ENCODE measurements at places on chromosomes 3 and 15. TPM values are rescaled to one million over a fixed set of nuclear protein-coding genes. Genes with fewer than 3 reads are reported as not detected.

DNA sequence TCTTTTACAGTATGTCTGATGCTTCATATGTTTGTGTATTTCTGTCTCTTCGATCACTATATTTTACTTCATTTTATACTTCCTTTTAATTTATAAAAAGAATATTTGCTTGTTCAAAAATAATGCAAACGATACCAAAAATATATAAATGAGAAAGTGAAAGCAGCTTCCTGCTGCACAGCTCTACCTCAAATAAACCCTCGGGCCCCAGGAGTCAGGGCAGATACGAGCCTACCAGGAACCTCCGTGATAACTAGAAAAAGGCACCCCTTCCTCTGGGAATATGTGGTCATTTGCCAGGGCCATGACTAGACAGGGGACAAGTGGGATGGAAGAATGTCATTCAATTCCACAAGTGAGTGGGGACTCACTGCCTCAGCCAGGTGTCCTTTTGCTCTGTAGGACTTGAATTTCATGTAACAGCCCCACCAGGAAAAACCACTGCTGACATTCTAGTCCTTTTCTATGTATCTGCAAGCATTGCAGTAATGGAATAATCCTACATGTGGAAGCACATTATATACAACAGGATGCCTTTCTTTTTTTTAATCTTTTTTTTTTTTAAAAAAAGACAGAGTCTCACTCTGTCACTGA lies 133.3 kb downstream of the SUCLG2 start:
- DNase-seq: no peak

DNA sequence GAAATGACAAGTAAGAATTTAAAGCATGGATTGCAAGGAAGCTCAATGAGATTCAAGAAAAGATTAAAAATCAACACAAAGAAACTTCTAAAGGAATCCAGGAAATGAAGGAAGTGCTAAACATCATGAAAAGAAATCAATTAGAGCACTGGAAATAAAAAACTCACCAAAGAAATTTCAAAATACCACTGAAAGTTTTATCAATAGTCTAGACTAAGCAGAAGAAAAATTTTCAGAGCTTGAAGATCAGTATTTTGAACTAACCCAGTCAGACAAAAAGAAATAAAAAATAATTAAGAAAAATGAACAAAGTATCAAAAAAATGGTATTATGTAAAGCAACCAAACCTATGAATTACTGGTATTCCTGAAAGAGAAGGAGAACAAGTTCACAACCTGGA lies 60.6 kb downstream of the FAM227B start:
- DNase-seq: no peak

Gene DNAH12
- polyA plus RNA-seq: 0.24 TPM

Gene KBTBD13
- 1.1 TPM for polyA plus RNA-seq

- DNase-seq: no peak
Measured at GRCh38 chr3:66106788-66107187, 68.1 kb upstream of the MAGI1 start.

- DNase-seq: no peak
Measured at GRCh38 chr3:51354731-51355615, 30.1 kb upstream of the MANF start.

- no peak for DNase-seq
Measured at GRCh38 chr3:69388241-69388640, 2.4 kb upstream of the FRMD4B start.

GRCh38 chr15:62483814-62484213 lies 318.7 kb upstream of the C2CD4B start:
- DNase-seq: no peak

Gene CASR
- not detected for polyA plus RNA-seq

Gene CTXND1
- 1.0 TPM for polyA plus RNA-seq

Gene MESP2
- 0.48 TPM for polyA plus RNA-seq

GRCh38 chr3:148735597-148735996 lies 37.9 kb downstream of the AGTR1 start:
- no peak for DNase-seq

DNA sequence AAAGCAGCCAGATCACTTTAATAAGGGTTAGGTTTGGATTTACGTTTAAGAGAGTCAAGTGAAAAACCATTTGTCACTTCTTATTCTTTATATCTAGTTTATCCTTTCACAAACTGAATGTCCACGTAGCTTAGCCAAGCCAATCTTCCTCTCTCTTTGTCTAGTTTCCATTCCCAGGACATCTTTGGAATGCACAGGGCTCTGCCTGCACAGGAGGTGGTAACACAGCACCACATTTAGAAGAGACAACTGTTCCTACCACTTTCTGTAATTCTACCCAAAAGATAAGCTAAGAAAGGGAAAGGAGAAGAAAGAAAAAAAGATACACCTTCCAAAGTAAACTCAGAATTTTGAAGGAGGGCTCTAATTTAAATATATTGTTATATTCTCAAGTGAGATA lies 67.9 kb downstream of the IGSF11 start:
- DNase-seq: no peak

Gene SLITRK3
- 0.35 TPM for polyA plus RNA-seq

DNA sequence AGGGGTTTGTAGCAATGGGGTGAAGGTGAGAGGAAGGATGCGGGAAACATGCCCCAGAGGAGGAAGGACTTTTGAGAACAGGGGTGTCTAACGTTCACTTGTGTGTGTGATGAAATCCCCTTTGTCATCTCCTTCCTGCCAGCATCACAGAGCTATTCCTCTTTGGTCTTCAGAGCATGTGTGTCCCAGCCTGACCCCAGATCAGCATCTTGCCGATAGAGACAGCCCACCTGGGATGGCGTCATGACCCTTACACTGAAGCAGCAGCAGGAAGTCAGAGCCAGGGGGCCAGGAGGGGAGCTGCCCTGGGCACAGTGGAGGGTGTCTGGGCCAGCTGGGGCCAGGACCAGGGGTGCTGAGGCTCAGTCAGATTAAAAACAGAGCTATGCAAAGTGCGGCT lies 29.9 kb upstream of the GRIP2 start:
- no peak for DNase-seq

- no peak for DNase-seq
Measured at GRCh38 chr3:145055375-145056076, 1083.9 kb downstream of the DIPK2A start.

GRCh38 chr15:90058308-90058707 lies 44.0 kb downstream of the IDH2 start:
- DNase-seq: no peak

DNA sequence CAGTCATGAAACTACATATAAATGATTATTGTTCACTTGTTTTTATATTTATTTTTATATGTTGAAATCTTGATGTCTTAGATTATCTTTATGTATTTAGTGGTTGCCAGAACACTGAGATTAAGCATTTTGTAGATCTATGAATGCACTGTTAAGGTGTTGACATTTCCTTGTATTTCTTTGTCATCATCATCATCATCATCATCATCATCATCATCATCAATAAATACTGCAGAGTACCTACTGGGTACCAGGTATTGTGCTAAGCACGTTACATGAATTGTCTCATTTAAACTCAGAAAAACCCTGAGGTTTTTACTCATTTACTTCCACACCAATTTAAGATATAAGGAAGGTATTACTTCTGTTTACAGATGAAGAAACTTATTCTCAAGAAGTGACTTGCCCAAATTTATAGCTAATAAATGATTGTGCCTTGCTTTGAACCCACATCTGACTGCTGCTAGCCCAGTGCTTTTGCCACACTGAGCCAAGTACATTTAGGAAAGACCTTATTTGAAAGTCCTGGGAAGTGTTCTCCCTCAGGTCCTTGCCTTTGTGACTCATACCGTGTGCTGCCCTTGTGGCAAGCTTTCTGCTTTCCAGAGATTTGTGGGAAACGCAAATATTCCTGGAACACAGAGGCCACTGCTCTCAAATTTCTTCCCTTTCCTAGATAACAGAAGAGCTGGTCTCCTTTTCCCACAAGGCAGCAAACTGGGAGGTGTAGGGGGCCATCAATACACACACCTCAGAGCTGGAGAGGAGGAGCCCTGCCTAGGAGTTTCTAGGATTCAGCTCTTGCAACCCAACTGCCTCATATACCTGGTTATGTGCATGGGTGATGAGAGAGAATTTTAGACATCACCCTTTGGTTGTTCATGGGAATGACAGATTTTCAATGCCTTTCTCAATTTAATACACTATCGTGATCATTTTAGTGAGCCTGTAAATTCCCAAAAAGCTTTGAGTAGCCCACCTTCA lies 115.4 kb upstream of the C15orf61 start:
- no peak for DNase-seq

Gene TPRG1
- not detected for polyA plus RNA-seq

Gene UCN2
- polyA plus RNA-seq: 0.90 TPM

DNA sequence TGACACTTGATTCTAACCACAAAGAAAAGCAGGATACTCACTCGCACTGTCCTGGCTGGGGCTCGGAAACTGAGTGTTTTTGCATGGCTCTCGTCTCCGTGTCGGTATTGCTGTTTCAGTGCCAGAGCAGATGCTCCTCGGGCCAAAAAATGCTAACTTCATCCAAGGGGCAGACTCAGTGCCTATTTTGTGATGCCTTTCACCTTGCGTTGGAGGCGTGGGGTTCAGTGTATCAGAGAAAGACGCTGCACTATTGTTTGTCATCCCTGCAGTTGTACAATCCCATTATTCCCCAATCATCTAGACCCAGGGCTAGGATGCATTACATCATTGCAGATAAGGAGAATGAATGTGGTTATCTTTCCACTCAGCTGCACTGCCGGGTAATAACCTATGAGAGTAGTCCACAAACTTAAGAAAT lies 1.4 kb downstream of the CACNA2D3 start:
- DNase-seq: no peak

DNA sequence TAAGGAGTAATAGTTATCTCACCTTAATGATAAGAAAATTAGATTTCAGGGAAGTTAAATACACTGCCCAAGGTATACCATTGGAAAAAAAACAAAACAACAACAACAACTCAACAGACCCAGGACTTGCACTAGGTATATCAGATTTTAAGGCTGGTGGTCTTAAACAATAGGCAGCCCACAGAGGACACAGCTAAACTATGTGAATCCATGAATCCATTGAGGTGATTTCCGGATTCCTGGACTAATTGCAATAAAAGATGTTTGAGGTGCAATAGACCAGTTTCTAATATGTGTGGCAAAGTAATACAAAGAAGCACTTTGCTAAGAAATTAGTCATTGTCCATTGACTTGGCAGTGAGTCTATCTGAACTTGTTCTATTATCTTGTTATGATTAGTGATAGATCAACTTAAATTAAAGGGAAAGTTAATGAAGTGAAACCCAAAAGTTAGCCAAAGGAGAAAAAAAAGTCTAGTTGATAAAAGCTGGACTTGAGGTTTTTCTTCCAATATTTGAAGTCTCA lies 60.9 kb upstream of the MAGI1 start:
- DNase-seq: no peak

- peak; percentile 63 for DNase-seq
Measured at GRCh38 chr3:11600501-11601282, 43.0 kb downstream of the VGLL4 start.

Gene ITIH4
- 33.3 TPM for polyA plus RNA-seq

DNA sequence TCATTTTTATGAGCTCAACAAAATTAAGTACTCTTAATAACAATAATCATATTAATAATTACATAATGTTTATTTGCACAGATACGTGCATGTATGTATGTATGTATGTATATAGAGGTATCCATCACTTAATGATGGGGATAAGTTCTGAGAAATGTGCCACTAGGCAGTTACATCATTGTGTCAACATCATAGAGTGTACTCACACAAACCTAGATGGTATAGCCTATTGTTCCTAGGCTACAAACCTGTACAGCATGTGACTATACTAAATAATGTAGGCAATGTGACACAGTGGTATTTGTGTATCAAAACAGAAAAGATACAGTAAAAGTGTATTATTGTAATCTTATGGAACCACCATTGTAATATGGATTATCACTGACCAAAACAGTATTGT lies 874.7 kb upstream of the GBE1 start:
- no peak for DNase-seq

- DNase-seq: no peak
Measured at GRCh38 chr3:12963922-12964701, 109.1 kb downstream of the IQSEC1 start.

GRCh38 chr3:43071313-43071893 lies 34.5 kb downstream of the POMGNT2 start:
- no peak for DNase-seq

- DNase-seq: peak; percentile 25
Measured at GRCh38 chr3:21524133-21524532, 226.9 kb downstream of the ZNF385D start.

All from muscle of arm (tissue), 14 donors.